Stimulated activated CD4-positive, alpha-beta T cell treated with anti-CD3 and anti-CD28 coated beads, Interleukin-2, amount 100 ng/mL, for 4 hours (primary cell): ENCODE measurements at places on chromosomes 13 and 19.
A peak's percentile ranks its signal among the peaks of the same experiment; 100 is the strongest.

GRCh38 chr13:110131424-110131823, 175.5 kb downstream of the COL4A1 start:
- DNase-seq = no peak

- no peak for DNase-seq
These were observed 20.9 kb downstream of the MAP2K2 start for GRCh38 chr19:4103080-4103433.

- no peak for DNase-seq
These were observed 13.5 kb downstream of the TUBGCP3 start for GRCh38 chr13:112574416-112574815.

- no peak for DNase-seq
These were observed 28.0 kb downstream of the ZNF175 start for GRCh38 chr19:51599084-51599483.

- peak; percentile 79 for DNase-seq
These were observed at the start of gene PTOV1 for GRCh38 chr19:49850487-49851342. TSS of gene PTOV1 (plus strand) at chr19:49851159.

DNA sequence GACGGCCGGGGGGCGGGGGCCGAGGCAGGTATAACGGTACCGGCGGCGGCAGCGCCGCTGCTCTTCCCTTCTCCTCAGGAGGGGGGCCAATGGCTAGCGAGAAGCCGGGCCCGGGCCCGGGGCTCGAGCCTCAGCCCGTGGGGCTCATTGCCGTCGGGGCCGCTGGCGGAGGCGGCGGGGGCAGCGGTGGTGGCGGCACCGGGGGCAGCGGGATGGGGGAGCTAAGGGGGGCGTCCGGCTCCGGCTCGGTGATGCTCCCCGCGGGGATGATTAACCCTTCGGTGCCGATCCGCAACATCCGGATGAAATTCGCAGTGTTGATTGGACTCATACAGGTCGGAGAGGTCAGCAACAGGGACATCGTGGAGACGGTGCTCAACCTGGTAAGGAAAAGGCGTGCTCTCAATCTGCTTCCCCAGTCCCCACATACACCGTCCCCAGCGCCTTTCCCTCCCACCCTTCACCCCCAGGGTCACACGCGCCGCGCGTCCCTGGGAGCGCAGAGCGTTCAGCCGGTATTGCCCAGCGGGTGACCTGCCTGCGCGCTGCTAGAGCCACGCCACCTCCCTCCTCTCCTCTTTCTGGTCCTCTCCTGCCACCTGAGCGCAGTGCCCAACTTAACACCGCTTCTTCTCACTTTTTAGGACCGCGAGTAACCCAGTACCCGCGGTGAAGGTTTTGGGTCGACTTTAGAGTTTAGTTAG, 814 bp downstream of the NBEA start:
- DNase-seq = no peak

- no peak for DNase-seq
These were observed 2.4 kb upstream of the APOE start for GRCh38 chr19:44903216-44903601.

DNA sequence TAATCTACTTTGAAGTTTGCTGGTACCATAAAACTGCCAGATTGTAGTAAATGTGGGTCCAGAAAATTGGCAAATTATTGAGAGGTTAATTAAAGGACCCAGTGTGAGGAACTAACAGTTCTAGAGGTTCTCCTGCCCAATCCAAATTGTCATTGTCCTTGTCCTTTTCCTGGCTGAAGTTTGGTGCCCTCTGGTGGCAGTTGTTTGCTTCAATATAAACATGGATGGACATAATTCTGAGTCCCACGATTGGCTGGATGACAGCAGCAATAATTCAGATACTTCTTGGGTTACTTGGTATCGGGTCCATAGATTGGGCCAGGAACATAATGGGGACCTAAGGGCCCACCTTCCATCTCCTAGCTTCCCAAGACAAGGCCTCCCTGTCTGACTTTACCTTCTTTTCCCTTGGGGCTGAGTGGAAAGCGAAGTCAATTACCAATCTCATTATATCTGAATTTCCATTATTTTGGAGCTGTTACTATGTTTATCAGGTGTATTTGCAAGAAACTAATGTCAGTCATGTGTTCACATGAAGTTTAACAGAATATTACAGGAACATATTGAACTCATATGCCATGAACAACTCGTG, 33.8 kb upstream of the GARRE1 start:
- DNase-seq = peak; percentile 46

- DNase-seq = no peak
These were observed 6.3 kb downstream of the GPR18 start for GRCh38 chr13:99251921-99252320.

DNA sequence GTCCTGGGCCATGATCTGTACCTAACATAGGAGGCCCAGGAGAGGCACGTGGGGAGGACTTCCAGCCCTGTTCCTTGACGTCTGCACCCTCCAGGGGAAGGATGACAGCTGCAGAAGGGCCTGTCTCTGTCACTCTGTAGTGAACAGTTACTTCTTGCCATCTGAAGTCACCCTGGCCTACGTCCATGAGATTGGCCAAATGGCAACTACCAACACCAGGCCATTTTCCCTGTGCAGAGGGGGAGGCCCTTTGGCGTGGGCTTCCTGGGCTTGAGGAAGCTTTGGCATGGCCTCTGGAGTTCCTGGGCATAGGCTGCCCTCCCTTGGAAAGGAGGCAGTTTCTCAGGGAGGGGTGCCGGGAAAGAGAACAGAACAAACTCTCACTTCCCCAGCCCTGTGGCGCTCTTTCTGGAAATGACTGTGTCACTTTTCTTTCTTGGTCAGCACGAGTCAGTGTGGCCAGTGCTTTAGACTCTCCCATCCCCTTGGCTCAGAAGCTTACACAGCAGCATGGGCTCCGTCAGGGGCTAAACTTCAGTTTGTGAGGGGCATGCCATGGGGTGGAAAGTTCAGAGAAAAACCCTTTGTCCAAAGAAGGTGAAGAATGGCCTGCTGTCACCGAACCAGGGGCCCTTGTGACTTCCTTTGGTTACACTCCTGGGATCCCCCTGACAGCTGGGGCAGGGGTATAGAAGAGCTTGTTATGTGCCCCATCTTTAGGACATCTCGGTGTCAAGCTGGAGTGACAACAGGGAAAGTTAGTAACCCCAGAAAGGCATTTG, 5.3 kb downstream of the CARM1 start:
- no peak for DNase-seq

DNA sequence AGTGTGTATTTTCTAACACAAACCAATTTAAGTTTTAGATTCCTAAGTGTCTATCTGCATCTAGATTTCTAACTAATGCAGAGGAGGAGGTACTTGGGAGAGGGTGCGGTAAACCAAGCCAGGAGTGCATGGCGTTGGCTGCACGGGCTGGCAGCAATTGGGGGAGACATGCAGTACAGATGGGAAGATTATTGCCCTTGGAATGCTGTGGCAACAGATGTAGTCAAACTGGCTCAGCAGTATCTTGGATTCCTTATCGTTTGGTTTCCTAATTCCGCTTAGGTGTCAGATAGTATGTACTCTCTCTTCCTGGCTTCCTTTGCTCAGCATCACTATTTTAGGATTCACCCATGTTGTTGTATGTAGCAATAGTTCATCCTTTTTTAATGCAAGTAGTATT, 29.4 kb upstream of the STK24 start:
- no peak for DNase-seq

DNA sequence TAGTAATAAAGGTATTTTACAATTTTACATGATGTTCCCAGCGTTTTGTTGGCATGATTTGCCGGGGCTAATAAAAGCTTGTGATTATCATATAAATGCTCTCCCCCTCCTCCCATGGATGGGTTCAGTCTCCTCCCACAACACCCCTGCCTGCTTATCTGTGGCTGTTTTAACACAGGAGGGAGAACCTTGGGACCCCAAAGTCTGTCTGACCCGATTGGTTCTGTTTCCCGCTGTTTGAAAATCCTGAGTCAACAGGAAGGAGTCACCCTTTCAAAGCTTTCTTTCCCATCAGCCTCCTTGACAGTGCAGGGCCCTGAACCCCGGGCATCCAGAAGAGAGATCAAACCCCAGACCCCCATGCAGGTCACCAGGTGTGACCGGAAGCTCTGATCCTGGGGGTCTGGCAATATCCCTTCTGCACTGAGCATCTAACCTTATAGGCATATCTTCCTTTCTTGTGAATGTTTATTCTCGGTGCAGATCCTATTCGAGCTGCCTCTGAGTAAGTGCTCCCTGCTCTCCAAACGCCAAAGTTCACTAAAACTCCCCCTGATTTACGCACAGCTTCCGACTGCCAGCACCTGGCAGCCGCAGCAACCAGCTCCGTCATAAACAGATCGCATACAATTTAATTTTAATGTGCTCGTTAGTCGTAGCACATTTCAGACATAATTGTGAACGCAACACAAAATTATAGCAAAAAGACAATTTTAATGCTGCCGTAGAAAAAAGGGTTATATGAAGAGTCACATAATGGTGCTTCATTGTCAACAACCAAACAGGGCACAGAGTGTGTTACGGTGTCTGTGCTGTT, 74.8 kb downstream of the TSHZ3 start:
- DNase-seq = no peak

GRCh38 chr19:33376423-33376822, 2.9 kb downstream of the CEBPG start:
- no peak for DNase-seq

DNA sequence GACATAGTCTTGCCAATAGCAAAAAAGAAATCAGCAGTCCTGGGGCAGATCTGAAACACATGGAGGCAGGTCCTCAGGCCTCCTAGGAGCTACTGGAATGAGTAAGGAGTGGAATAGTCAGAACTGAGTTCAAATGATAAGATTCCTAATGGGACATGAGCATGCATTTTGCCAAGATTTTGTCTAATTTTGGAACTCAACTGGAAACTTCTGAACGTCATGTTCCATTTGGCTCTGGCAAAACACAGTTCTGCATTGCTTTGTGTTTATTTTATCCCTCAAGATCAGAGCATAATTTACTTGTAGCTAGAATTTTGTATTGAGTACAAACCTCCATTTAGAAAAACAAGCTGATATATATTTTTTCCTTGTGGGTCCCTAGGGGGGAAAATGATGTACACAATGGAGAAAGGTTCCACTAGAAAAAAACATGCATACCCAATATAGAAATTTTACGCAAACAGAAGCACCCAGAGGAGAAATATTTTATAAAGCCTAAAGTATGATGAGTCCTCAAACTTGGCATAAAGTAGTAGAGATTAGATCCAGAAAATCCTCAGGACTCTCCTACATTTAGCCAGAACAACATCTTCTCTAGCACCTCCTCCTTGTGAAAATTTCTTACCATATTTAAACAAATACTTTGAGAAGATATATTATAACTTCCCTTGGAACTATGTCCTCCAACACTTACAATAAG, 149.0 kb upstream of the SERP2 start:
- DNase-seq = no peak

- no peak for DNase-seq
These were observed 6.3 kb downstream of the ABCA7 start for GRCh38 chr19:1046117-1046626.

GRCh38 chr13:39913928-39914327, 258.5 kb downstream of the COG6 start:
- DNase-seq = no peak

GRCh38 chr19:27775395-27775794, 1437.6 kb downstream of the UQCRFS1 start:
- DNase-seq = no peak

GRCh38 chr13:66138172-66138811, 1091.8 kb downstream of the PCDH9 start:
- no peak for DNase-seq

GRCh38 chr19:19584356-19584755, 34.1 kb downstream of the PBX4 start:
- no peak for DNase-seq
